ENCODE measurements at places on chromosomes 7 and 10. TPM values are rescaled to one million over a fixed set of nuclear protein-coding genes. Genes with fewer than 3 reads are reported as not detected.

PNPLA8 gene
- total RNA-seq = 12.9 TPM

DNA sequence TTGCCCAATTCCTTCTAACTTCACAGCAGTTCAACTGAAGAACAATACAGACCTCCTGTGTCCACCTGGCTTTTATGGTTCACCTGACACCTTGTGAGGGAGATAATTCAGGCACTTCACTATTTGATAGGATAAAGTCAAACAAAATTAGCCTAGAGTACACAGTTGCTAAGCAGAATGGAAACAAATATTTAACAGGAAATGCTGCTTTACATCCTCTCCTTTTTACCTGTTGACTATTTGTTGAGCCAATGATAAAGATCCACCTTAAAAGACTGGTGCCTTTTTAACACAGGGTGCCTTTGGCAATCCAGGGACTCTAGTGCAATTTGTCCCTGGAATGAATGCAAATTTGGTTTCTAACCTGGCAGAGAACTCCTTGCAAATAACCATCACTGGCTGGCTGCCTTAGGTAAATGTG lies 39.8 kb downstream of the ITPRID1 start:
- H3K27ac ChIP-seq = no peak overlapping the region
- H3K27me3 ChIP-seq = no peaks in the 10 kb centered on the region
- H3K4me3 ChIP-seq = no peak overlapping the region
- no peaks in the 10 kb centered on the region for H3K4me1 ChIP-seq
- no peak for DNase-seq
- H3K36me3 ChIP-seq = no peaks in the 10 kb centered on the region

DNA sequence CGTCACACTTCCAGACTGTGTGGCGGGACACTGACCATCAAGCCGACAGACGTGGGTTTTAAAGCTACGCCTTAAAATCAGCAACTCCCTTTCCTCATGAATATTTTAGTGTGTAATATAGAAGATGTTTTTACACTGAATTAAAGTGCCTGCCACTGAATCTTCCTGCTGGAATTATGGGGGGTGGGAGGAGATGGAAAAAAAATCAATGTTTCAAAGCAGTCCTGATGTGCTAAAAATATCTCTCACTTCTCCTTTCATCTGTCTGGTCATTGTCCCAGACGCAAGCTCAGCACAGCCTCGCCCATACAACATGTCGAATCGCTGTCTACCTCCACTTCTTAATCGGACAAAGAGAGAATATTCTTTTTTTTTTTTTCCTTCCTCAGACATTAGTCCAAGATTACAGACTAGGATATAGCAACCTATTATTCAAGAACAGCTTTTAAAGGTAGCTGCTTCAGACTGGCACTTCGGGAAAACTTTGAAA lies 165.1 kb upstream of the KLF14 start:
- H3K4me1 ChIP-seq = peaks cover 100% of the 10 kb centered on the region
- H3K27me3 ChIP-seq = no peaks in the 10 kb centered on the region
- no peaks in the 10 kb centered on the region for H3K36me3 ChIP-seq

- no peaks in the 10 kb centered on the region for H3K4me1 ChIP-seq
- no peak overlapping the region for H3K27ac ChIP-seq
- H3K36me3 ChIP-seq = no peaks in the 10 kb centered on the region
- no peak overlapping the region for H3K4me3 ChIP-seq
- no peaks in the 10 kb centered on the region for H3K27me3 ChIP-seq
Observed at GRCh38 chr7:87513735-87514335, 38.4 kb upstream of the ABCB4 start.

LRRC4 gene
- not detected for total RNA-seq

HTR7 gene
- total RNA-seq = 32.2 TPM

DNA sequence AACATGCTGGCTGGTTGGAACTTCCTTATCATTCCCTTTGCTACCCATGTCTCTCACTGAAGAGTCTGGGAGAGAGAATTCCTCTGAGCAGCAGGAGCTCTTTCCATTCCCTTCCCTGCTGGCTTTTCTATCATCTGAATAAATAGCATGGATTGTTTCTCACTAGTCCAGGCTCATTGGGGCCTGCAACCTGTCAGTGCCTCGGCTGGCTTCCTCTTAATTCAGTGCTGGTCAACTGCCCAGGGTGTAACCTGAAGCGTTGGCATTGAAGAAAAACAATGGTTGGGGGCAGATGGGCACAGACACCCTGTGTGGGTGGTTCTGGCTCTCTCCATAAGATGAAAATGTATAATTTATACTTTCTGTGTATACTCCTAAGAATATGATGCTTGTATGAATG lies 155.6 kb downstream of the ANLN start:
- no peaks in the 10 kb centered on the region for H3K4me1 ChIP-seq
- no peak overlapping the region for H3K4me3 ChIP-seq
- H3K36me3 ChIP-seq = no peaks in the 10 kb centered on the region
- H3K27ac ChIP-seq = no peak overlapping the region
- DNase-seq = no peak

GRCh38 chr10:84138478-84139125 lies 707 bp upstream of the GHITM start:
- H3K27me3 ChIP-seq = no peaks in the 10 kb centered on the region
- peaks cover 19% of the 10 kb centered on the region for H3K4me1 ChIP-seq

DNA sequence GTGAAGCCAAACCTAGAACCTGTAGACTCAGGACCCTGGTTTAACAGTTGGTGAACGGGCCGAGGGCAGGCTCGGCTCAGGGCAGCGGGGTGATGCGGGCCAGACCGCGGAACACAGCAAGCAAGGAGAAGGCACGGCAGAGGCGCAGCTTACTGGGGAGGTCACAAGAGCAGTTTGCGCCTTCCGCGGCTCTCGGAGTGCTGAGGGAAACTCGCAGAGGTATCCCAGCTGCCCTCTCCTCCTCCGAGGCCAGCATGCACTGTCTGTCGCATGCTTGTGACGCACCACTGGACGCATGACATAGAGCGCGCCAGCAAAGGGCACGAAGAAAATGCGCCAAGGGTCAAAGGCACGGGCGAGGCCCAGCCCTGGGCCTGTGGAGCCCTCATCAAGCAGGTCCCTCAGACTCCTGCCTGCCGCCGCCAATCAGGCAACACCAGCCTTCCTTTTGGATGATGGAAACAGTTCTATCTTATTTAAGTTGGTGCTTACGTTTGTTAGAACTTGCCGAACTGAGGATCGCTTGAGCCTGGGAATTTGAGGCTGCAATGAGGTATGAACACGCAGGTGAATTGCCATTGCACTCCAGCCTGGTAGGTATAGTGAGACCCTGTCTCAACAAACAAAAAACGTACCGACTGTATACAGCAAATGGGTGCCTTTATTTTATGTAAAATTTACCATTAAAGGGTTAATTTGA lies 574.3 kb upstream of the GHITM start:
- H3K27ac ChIP-seq = no peak overlapping the region
- no peak for DNase-seq
- H3K36me3 ChIP-seq = no peaks in the 10 kb centered on the region
- no peaks in the 10 kb centered on the region for H3K27me3 ChIP-seq
- no peak overlapping the region for H3K4me3 ChIP-seq

DNA sequence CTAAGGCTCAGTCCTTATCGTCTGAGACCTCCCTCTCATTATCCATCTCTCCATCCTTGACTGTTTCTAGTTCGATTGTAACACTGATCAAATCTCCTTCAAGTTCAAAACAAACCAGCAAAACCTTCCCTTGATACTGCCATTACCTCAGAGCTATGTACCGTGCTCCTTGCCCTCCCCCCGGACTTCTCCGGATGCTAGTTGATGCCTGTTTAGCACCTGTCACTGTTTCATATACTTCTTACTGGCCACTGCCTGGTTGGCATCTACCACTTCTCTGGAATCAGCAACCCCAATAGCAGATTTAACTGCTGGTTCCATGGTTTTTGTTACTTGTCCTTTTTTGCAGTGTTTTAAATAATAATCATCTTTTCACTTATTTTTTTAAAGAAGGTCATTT lies 64.1 kb downstream of the BMPR1A start:
- H3K4me3 ChIP-seq = no peak overlapping the region
- H3K36me3 ChIP-seq = no peaks in the 10 kb centered on the region
- no peak for DNase-seq
- H3K4me1 ChIP-seq = no peaks in the 10 kb centered on the region

DNA sequence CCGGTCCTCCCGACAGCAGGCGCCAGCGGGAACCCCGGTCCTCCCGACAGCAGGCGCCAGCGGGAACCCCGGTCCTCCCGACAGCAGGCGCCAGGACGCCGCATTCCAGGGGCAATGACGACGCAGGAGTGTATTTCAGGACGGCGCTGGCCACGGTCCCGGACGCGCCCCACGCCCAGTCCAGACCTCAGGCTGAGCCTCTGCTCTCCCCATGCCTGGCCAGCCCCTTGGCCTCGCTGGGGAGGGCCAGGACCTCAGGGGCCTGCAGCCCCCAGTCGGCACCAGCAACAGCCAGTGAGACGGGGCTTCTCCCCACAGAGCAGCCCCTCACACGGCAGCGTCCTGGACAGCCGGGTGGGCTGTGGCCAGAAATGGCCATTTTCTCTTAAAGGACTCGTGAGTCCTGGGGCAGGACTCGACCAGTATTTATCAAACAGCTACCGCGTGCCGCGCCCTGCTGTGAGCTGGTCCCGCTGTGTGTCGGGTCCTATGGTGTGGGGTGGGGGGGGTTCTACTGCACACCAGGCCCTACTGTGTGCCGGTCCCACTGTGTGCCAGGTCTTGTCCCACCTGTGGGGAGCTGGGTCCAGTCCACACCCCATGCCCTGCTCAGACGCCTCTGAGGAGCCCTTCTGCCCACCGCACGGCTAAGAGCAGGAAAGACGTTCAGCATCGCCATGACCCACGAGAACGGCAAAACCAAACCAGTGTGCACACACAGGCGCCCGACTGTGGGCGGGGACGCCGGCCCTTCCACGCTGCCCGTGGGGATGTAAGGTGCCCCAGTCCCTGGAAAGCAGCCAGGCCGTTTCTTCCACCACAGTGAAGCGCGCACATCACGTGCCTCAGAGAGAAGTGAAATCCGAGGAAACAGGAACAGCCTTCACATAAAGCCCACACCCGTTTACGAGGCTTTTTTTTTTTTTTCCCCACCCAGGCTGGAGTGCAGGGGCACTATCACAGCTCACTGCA lies 33.3 kb downstream of the GET4 start:
- H3K4me3 ChIP-seq = peak overlapping the region; percentile 27
- no peak for DNase-seq
- no peaks in the 10 kb centered on the region for H3K36me3 ChIP-seq
- peak overlapping the region; percentile 54 for H3K27ac ChIP-seq
- peaks cover 20% of the 10 kb centered on the region for H3K4me1 ChIP-seq

DNA sequence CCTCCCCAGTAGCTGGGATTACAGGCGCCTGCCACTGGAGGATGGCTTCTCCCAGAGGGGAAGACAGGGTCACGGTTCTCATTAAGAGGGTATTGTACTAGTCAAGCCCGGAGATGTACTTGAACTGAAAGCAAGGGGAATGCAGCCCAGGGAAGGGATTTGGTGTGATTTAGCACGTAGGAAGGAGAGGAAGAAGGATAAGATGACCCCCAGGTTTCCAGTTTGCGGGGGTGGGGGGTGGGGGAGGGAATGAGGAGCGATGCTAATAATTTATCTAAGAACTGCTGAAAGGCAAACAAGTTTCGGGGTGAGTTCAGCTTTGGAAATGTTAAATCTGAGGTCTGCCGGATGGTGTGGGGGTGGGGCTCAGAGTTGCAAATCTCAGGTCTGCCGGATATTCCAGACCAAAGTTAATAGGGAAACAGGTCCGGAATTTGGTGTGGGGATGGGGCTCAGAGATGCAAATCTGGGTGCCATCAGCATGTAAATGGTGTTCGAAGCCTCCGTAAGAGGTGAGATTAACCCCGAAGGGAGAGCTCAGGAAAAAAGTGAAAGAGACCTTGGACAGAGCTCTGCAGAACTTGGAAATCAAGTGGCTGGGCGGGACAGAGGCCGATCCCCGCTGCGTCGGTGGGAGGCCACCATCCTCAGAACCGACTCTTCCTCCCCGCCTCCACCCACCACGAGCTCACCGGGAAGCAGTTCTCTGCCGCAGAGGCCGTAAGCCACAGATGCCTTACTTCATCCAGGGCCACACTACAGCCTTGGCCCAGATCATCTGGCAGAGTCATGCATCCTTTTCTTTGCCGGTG lies 1.6 kb upstream of the SEPHS1 start:
- H3K27ac ChIP-seq = peak overlapping the region; percentile 90
- H3K4me1 ChIP-seq = peaks cover 28% of the 10 kb centered on the region
- no peaks in the 10 kb centered on the region for H3K36me3 ChIP-seq
- no peaks in the 10 kb centered on the region for H3K27me3 ChIP-seq

ZNF800 gene
- 30.9 TPM for total RNA-seq

DNA sequence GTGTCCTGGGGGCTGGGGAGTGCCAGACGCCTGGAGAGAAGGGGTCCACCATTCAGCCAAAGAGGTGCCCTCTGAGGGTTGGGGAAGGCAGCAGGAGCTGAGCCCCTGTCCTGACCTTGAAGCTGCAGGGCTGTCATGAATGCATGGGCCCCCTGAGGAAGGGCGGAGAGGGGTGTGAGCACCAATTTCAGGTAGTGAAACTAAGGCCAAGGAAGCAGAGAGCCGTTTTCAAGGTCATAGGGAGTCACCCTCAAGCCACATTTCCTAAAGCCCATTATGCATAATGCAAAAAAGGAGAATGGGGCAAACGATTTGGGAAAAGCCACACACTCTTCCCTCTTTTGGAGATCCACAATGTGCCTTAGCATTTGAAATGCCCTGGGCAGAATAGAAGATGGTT lies 37.2 kb downstream of the FIGNL1 start:
- no peak overlapping the region for H3K27ac ChIP-seq
- H3K4me1 ChIP-seq = no peaks in the 10 kb centered on the region
- no peaks in the 10 kb centered on the region for H3K36me3 ChIP-seq
- no peak overlapping the region for H3K4me3 ChIP-seq
- no peak for DNase-seq
- no peaks in the 10 kb centered on the region for H3K27me3 ChIP-seq

GRCh38 chr7:5657901-5658300 lies 123.6 kb downstream of the RNF216 start:
- H3K27me3 ChIP-seq = no peaks in the 10 kb centered on the region
- no peak overlapping the region for H3K27ac ChIP-seq
- DNase-seq = no peak

DNA sequence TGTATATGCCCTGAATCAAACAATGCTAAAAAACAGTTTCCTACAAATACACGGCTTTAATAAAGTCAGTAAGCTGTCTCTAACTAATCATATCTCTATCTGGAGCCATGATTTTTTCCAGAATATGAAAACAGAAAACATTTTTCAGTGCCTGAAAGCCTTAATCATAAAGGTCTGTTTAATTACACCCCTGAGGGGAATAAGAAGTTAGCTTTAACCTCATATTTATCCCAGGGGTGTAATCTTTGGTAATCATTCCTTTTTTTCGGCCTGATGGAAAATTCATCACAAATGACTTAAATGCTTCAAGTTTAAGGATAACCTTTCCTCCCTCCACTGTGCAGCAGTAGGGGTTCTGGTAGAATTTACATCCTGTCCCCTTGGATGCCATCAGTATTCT lies 124.2 kb downstream of the ATE1 start:
- H3K4me3 ChIP-seq = no peak overlapping the region
- H3K4me1 ChIP-seq = no peaks in the 10 kb centered on the region
- H3K27me3 ChIP-seq = no peaks in the 10 kb centered on the region
- no peaks in the 10 kb centered on the region for H3K36me3 ChIP-seq

- no peak overlapping the region for H3K27ac ChIP-seq
- no peaks in the 10 kb centered on the region for H3K36me3 ChIP-seq
- H3K27me3 ChIP-seq = no peaks in the 10 kb centered on the region
- no peak for DNase-seq
- H3K4me1 ChIP-seq = peaks cover 4% of the 10 kb centered on the region
- no peak overlapping the region for H3K4me3 ChIP-seq
Observed at GRCh38 chr10:31693491-31693890, 235.1 kb downstream of the ARHGAP12 start.

GRCh38 chr7:13981070-13981469 lies 8.4 kb downstream of the ETV1 start:
- no peaks in the 10 kb centered on the region for H3K36me3 ChIP-seq
- H3K27me3 ChIP-seq = no peaks in the 10 kb centered on the region
- DNase-seq = peak; percentile 86

All from HCT116 (cell line).